CD4-positive, alpha-beta T cell treated with Interleukin-6 at 100 ng/mL for 8 hours (primary cell): ENCODE measurements at places on chromosomes 7 and 10.
A peak's percentile ranks its signal among the peaks of the same experiment; 100 is the strongest.

GRCh38 chr10:3064423-3064822 lies 2.9 kb upstream of the PFKP start:
- no peak for DNase-seq

GRCh38 chr10:133315847-133316246 lies 7.1 kb downstream of the ZNF511 start:
- DNase-seq = no peak

DNA sequence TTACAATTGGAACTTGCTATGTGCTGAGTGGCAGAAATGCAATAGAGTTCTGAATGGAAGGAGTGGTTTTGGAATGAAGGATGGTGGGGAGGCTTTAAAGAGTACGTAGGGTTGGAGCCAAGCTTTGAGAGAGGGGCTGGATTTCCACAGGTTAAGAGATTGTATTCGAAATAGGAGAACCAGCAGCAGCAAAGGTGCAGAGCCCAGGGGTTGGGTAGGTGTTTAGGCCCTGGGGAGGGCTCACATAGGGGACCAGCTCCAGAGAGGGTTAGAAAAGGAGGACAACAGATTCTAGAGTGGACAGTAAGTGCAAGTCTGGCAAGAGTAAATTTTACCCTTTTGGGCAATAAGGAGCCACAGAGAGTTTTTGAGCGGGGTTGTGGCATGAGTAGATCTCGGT lies 297.2 kb downstream of the RPS24 start:
- no peak for DNase-seq

- DNase-seq = no peak
Observed at GRCh38 chr7:112350585-112350984, 99.7 kb upstream of the IFRD1 start.

DNA sequence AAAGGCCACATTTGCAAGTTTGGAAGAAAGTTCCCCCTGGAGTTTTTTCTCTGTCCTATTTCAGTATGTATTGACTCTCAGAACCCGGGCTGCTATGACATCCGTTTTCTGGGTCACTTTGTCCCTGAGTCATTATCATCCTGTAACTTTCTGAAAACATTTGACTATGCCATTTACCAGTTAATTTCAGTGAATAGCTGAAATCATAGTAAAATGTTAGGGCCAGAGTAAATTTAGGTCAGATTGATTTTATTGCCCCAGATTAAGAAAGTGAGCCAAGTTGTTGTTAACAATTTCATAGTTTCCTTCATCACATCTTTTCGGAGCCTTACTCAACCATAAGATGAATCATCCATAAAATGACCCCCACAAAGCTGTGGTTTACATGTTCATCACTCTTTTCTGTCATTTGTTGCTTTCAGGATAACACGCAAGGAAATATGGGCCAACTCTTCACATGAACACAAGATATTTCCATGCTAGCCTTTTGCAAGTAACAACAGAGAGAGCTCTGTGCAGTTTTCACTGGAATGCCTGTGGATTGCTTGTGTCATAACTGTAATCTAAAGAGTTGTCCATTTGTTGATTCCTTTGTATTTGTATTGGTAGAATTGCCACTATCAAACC lies 3.9 kb upstream of the MACC1 start:
- DNase-seq = no peak

GRCh38 chr10:51012073-51012472 lies 62.2 kb upstream of the PRKG1 start:
- no peak for DNase-seq

DNA sequence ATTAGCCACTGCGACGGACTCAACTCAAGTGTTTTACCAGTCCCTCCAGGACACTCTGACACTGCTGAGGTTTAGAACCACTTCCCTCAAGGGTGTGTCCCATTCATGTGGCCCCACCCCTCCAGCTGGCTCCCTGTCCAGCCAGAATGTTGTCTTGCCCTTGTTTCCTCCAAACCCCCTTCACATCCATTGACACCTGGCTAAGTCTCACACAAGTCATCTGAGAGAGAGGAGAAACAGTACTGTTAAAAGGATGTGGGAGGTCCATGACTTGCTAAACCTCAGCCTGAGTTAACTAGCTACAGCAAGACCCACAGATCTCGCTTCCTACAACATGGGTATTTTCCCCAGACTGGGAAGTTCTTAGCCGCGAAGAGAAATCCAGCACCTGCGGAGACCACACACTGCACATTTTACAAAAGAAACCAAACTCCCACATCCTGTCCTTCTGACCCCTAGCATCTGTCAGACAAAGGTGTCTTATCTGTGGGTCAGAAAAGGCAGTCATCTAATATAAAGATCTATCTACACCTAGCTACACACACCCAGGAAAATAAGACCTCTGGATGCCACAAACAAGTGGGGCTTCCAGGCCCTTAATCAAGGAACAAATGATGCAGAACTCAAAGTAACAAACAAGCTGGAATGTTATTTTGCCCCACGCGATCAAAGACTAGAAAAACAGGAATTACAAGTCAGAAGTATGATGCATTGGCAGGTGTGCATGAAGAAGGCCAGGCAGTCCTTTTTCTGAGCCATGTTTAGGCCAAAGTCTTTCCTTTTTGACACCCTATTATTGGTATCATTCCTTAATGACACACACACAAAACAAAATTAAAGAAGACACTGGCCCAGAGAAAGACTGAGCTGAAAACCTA lies 13.9 kb downstream of the OSBPL3 start:
- DNase-seq = peak; percentile 28

- no peak for DNase-seq
Observed at GRCh38 chr7:26620352-26620751, 244.0 kb downstream of the SKAP2 start.

DNA sequence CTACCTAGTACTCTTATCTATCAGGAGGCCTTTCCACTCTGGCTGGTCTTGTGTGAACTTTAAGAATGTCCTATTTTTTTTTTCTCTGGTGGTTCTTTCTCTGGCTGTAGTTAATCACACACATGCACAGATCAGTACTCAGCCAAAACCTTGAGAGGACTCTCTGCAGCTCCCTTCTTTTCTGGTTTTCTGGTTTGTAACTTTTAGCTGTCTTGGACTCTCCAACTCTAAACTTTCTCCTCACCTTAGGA lies 54.9 kb upstream of the HELLS start:
- DNase-seq = no peak

DNA sequence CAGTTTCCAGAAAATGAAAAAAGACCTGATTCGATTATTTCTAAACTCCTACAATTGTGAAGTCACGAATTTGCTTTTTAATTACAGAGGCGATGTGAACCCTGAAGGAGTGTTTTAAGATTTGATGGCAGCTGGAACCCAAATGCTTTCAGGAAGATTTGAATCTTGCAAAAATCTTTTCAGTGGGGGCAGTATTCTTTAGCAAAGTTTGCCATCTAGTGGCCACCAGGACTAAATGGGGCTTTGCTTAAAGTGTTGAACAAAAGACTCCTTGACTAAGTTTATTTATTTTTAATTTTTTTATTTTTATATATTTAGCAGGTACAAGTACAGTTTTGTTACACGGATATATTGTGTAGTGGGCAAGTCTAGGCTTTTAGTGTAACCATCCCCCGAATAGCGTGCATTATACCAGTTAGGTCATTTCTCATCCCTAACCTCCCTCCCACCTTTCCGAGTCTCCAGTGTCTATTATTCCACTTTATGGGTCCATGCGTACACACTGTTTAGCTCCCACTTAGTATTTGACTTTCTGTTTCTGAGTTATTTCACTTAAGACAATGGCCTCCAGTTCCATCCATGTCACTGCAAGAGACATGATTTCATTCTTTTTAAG lies 98.8 kb downstream of the CACNB2 start:
- DNase-seq = no peak

GRCh38 chr10:76382381-76382851 lies 951.0 kb downstream of the LRMDA start:
- DNase-seq = no peak

- DNase-seq = no peak
Observed at GRCh38 chr10:80896076-80896475, 358.4 kb downstream of the SH2D4B start.

DNA sequence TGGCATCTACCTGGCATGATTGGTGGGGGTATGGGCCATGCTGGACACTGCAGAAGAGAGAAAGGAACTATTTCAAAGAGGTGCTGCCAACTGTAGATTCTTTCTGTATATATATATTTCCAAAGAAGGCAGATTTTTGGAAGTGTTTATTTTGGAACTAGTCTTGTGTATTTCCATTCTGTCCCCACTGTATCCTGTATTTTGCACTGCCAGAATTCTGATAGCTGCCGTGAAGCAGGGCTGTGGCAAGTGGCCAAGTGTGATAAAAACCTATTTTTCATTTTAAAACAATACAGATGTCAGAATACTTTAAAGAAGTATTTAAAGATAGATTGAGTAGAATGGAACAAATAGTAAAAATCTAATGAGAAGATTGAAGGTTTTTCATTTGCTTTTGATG lies 17.1 kb downstream of the MCU start:
- no peak for DNase-seq

DNA sequence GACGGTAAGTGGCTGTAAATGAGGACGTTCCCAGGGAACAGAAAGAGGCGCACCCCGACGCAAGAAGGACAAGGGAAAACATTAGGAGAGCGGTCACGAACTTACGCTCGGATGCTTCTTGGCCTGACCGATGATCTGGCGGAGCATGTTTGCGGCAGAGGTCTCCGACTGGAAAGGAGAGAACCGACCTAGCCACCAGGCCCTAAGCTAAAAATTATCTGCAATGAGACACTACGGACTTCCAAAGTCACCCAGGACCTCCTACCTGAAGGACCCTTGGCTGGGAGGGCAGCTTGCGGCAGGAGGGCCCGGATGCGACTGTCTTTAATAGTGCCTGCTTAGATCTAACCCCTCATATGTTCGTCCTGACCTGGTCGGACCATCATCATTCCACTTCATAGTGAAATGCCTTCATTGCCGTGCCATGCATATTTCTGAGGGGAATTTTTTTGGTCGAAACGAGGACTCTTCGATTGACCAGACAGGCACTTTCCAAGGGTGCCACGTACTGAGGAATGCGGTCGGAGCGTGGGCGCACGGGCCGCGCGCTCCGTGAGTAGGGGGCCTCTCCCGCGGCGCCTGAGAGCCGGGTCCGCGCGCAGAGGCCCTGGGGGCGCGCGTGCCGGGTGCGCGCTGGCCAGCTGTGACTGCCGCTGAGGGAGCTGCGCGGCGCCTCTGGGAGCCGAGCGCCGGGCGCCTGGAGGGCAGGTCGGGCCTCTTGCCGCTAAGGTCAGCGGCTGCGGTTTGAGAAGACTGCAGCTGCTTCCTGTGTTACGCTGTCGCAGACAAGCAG lies 33.6 kb upstream of the PHF14 start:
- peak; percentile 88 for DNase-seq

- no peak for DNase-seq
Observed at GRCh38 chr10:127195571-127196281, 665 bp downstream of the INSYN2A start.

- no peak for DNase-seq
Observed at GRCh38 chr7:128034825-128035224, 3.6 kb upstream of the LRRC4 start.

- DNase-seq = no peak
Observed at GRCh38 chr7:64614812-64615211, 51.1 kb upstream of the ZNF107 start.

GRCh38 chr7:46549347-46549746 lies 628.3 kb upstream of the IGFBP3 start:
- no peak for DNase-seq

DNA sequence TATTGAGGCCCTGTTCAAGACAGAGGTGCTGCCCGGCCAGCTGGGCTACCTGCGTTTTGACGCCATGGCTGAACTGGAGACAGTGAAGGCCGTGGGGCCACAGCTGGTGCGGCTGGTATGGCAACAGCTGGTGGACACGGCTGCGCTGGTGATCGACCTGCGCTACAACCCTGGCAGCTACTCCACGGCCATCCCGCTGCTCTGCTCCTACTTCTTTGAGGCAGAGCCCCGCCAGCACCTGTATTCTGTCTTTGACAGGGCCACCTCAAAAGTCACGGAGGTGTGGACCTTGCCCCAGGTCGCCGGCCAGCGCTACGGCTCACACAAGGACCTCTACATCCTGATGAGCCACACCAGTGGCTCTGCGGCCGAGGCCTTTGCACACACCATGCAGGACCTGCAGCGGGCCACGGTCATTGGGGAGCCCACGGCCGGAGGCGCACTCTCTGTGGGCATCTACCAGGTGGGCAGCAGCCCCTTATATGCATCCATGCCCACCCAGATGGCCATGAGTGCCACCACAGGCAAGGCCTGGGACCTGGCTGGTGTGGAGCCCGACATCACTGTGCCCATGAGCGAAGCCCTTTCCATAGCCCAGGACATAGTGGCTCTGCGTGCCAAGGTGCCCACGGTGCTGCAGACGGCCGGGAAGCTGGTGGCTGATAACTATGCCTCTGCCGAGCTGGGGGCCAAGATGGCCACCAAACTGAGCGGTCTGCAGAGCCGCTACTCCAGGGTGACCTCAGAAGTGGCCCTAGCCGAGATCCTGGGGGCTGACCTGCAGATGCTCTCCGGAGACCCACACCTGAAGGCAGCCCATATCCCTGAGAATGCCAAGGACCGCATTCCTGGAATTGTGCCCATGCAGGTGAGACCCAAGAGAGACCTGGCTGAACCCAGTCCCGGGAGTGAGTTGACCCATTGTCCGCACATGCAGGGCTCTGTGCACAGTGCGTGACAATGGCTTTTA lies 2.8 kb downstream of the RBP3 start:
- no peak for DNase-seq

DNA sequence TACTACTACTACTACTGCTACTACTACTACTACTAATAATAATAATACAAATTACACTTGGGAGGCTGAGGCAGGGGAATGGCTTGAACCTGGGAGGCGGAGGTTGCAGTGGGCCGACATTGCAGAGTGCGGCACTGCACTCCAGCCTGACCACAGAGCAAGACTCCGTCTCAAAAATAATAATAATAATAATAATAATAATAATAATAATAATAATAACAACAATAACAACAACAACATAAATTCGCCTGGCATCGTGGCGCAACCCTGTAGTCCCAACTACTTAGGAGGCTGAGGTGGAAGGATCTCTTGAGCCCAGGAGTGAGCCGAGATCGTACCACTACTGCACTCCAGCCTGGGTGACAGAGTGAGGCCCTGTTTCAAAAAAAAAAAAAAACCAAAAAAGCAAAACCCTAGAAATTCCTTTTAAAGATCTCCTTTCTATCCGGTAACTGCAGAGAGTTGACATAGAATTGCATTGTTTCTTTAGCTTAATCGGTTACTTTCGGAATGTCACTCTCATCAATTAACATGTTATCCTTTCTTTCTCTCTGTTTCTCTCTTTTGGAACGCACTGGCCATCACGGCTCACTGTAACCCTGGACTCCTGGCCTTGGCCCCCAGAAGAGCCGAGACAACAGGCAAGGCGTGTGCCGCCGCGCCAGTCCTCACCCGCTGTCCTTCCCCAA lies 972 bp downstream of the PHYH start:
- no peak for DNase-seq

GRCh38 chr7:128082431-128082830 lies 51.2 kb upstream of the LRRC4 start:
- no peak for DNase-seq
